ENCODE measurements at places on chromosomes 6 and 20.

- DNase-seq: peak; percentile 51
Observed at GRCh38 chr6:4281341-4282293, 146.2 kb upstream of the ECI2 start.

GRCh38 chr6:54578261-54578660, 268.3 kb upstream of the FAM83B start:
- no peak for DNase-seq

DNA sequence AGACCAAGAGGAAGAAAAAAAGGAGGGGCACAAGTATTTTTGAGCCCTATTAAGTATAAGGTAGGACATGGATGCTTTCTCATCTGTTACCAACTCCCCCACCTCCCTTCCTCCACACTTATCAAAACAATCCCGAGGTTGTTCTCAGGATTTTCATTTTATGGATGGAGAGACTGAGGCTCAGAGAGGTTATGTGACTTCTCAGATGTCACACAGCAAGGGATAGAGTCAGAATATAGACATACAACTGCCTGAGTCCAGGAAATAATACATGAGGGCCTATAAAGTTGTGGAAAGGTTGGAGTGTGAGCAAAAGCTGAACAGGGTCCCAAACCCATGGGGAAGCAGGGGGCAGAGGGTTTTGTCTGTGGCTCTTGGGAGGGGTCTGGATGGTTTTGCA, 19.3 kb downstream of the KCNK17 start:
- DNase-seq: no peak

- peak; percentile 64 for DNase-seq
Observed at GRCh38 chr20:44745598-44746366, at the start of gene KCNK15. KCNK15 (plus strand) TSS chr20:44745865; CDS start chr20:44745911, 46 bp downstream.

DNA sequence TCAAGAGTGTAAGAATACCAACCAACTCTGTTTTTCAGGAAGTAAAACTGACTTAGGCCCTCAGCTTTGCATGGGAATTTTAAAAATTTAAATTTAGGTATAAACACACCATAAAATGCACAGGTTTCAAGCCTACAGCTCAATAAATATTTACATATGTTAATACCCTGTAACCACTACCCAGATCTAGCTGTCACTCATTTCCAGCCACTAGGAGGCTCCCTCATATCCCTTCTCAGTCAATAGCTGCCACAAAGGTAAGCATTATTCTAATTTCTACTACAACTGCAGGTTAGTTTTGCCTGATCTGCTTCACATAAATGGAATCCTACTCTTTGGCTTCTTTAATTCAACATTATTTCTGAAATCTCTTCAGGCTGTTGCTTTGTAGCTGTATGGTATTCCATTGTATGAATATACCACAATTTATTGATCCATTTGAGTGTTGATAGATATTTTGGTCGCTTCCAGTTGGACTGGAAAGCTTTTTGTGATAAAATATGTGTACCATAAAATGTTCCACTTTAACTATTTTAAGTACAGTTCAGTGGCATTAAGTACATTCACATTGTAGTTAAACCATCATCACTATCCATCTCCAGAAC, 32.5 kb upstream of the MEI4 start:
- DNase-seq: no peak

DNA sequence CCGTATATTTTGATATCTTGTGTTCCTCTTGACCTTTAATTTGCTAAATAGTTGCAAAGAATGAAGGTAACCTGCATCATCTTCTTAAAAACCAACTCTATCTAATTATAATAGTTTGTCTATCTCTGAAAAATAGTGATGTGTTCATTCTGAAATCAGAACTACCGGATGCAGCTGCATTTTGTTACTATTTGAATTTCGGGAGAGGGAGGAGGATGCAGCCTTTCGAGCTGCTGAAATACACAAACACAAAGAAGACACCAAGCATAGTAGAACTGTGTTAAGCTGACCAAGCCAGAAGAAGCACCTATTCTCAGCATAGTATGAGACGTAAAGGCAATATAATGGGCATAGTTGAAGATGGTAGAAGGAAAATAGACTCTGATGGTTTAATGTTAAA, 33.1 kb downstream of the PTPN1 start:
- DNase-seq: no peak

- no peak for DNase-seq
Observed at GRCh38 chr6:161511447-161512095, 237.7 kb upstream of the AGPAT4 start.

- no peak for DNase-seq
Observed at GRCh38 chr6:108648191-108648590, 87.5 kb downstream of the FOXO3 start.

DNA sequence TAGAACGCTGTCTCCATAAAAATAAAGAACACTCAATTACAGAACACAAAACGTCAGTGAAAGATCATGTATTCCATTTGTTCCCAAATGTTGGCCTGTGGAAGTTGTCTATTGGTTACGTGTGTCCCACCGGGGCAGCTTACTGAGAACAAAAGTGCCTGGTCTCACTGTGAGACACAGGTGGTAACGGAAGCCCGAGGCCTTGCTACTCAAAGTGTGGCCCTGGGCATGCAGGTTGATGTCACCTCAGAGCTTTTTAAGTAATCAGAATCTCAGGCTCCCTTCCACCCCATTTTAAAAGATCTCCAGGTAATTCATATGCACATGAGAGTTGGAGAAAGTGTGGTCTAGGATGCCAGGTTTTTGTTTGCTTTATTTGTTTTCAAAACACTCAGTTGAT, 422.5 kb upstream of the OPRM1 start:
- no peak for DNase-seq

GRCh38 chr20:34948030-34948429, 7.6 kb downstream of the GSS start:
- no peak for DNase-seq

- DNase-seq: no peak
Observed at GRCh38 chr20:41101660-41102059, 35.7 kb upstream of the PLCG1 start.

- DNase-seq: no peak
Observed at GRCh38 chr20:46030284-46031013, 1.4 kb downstream of the SLC12A5 start.

DNA sequence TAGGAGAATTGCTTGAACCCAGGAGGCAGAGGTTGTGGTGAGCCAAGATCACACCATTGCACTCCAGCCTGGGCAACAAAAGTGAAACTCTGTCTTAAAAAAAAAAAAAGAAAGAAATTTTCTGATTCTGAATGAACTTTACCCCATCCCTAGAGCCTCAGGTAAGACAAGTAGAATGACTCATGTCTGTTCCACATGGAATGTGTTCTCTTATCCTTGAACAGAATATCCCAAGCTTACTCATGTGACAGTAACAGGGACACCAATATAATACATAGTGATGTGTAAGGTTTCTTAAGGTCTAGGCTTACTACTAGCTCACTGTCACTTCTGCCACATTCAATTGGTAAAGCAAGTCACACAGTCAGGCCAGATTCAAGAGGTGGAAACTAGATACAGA, 219.6 kb upstream of the BTBD3 start:
- DNase-seq: no peak

DNA sequence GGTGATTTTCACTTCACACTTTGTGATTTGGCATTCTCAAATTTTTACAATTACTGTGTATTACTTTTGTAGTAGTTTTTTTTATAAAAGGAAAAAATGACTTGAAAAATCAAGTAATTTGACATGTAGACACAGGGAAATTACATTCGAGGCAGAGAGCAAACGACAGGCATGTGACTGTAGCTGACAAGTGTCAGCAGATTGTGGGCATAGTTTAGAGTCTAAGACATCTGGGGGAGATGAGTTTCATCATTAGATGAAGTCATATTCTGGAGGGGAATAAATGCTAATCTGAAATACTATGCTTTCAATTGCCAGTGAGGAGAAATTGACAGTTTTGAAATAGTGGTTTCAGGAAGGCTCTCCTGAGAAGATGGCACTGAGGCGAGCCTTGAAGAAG, 126.0 kb downstream of the MTHFD1L start:
- no peak for DNase-seq

- DNase-seq: no peak
Observed at GRCh38 chr6:137863091-137863797, 3.8 kb upstream of the TNFAIP3 start.

DNA sequence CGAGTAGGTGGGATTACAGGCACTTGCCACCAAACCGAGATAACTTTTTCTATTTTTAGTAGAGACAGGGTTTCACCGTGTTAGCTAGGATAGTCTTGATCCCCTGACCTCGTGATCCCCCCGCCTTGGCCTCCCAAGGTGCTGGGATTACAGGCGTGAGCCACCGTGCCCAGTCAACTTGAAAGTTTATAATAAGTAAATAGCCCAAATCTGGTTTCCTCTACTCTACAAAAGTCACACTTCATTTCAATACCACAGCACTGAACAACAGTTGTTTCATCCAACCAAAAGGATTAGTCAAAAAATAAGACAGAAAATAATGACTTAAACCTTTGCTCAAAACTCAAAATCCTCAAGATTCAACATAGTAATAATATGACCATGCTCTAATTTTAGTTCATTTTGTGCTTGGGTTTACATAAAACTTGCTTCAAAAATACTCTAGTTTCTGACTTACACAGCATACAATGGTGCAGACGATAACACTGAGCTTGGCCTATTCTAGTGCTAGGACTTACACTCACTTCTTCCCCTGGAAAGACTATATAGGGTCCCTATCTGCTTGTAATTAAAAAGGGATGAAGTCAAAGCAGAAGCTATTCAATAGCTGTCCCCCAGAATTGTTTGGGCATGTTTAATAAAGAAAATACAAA, 56.7 kb downstream of the NT5E start:
- DNase-seq: peak; percentile 56

DNA sequence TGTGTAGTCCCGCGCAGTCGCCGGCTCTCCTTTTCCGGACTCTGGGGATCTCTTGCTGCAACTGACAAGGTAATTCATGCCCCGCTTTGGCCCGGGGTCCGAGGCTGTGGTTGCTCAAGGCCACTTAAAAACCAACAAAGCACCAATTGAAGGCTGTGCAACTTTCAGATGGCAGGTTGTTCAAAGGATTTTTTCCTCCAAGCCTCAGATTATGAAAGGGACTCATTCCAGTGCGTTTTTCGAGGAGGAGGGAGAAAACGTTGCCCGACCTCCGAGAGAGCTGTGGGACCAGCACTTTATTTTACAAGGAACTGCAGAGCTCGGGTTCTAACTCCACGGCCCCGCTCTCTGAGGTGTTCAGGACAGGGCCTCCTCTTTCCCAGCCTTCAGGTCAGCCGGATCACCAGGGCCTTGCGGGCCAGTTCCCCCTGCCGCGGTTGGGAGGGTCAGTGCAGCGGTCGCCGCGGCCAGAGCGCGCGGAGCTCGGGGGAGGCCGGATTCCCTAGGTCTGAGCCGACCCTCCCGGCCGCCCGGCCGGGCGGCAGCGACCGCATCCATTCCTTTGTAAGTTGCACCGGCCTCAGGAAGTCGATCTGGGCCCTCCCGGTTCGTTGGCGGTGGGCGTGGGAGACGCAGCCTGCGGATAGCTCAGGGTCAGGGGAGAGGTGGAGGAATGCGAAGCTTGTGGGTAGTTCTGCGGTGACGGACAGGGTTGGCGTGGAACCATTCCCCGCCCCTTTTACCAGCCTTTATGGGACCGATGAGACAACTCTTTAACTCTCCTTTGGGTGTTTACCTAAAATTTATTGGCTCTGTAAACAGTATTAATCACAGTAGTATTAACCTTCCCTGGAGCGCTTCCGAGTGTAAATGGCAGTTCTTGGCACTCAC, 1.6 kb downstream of the UTRN start:
- peak; percentile 29 for DNase-seq

GRCh38 chr6:156876302-156876701, 99.1 kb downstream of the ARID1B start:
- DNase-seq: no peak

DNA sequence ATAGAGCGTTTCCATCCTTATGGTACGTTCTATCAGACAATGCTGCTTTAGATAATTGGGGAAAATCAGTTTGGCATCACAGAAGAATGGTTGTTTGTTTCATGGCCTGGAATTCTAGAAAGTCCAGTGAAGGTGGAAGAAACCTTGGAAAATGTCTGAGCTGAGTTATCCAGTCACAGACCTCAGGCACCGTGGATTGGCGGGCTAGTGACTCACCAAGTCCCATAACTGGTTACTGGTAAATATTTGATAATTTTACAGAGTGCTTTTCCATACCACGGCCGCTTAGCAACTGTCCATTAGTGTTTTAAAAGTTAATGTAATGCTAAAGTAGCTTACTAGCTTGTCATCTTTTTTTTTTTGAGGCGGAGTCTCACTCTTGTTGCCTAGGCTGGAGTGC, 99.4 kb downstream of the SLC35B3 start:
- DNase-seq: no peak

DNA sequence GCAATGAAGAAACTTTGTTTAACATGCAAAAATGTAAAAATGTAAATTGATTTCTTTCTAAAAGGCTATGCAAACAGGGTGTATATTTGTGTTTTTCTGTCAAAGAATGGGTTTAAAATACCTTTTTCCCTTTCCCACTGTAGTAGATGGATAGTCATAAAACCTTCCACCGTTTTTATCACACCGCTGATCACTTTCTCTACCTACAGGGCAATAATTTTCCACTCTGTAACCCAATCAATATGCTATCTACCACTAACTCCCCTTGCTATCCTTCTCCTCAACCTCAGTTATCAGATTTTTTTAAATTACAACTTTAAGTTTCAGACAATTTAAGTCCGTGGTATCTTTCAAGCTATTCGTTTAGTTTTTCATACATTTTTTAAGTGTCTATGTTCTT, 91.4 kb upstream of the ARID1B start:
- DNase-seq: no peak

GRCh38 chr20:4571759-4572531, 149.8 kb upstream of the PRND start:
- DNase-seq: no peak

- no peak for DNase-seq
Observed at GRCh38 chr20:1823450-1823844, 71.8 kb upstream of the SIRPA start.

DNA sequence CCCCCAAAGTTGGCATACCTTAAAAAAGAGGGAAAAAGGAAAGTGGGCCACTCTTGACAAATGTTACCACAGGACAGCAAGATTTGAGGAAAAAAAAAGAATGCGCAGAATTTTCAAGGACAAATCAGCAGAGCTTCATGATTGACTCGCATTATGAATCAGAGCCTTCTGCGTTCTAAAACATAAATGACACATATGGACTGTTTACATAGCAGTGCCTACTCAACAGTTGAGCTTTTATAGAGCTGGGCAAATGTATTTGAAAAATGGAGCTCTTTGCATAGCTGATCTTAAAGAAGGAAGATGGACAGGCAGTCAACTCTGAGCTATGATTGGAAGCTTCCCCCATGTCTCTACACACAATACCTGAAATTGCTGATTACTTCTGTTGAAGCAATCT, 213.2 kb upstream of the NT5E start:
- DNase-seq: no peak

- no peak for DNase-seq
Observed at GRCh38 chr6:108947114-108947854, 99.1 kb downstream of the ARMC2 start.

GRCh38 chr6:40996591-40997233, 42.3 kb downstream of the UNC5CL start:
- no peak for DNase-seq

GRCh38 chr20:63020681-63021080, 13.9 kb upstream of the BHLHE23 start:
- DNase-seq: no peak

All from activated T-cell treated with anti-CD3 and anti-CD28 coated beads, Interleukin-2, amount 50 U/mL, for 48 hours (primary cell).